Activated T-helper 17 cell treated with anti-CD3 and anti-CD28 coated beads, Interleukin-2, amount 50 U/mL, for 72 hours (primary cell): ENCODE measurements at places on chromosomes 2 and 18.

DNA sequence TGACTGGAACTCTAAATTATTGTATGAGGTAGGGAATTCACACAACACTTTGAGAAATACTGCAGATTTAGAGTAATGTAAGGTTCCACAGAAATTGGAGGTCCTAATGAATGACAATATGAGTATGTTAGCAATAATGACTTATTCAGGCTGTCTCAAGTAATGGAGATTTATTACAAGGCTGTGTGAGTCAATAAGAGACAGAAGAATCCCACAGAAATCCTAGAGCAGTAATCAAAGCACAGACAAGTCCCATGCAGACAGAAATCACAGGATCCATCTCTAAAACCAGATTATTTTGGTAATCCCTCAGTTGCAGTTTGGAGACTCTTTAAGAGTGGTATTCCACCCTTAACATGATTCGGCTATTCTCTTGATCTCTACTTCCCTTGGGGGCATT, 83.6 kb downstream of the FAM161A start:
- ATAC-seq = no peak

- ATAC-seq = no peak
Measured at GRCh38 chr18:9062418-9062751, 40.1 kb upstream of the NDUFV2 start.

DNA sequence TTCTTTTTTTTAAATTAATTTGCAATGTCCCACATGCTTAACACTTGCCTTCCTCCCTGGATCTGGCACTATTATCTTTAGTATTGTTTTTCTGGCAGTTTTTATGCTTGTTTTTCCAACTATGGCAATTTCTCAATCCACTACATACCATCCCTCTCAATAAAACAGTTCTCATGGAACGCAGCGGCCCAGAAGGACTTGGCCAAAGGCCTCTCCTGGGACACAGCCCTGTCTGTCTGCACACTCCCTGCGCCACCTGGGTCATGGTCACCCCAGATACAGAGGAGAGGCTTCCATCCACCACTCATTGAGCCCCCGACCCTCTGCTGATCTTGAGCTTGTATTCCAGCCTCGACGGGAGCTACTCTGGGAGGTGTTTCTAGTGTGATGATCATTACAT, 91.2 kb downstream of the TWIST2 start:
- no peak for ATAC-seq

DNA sequence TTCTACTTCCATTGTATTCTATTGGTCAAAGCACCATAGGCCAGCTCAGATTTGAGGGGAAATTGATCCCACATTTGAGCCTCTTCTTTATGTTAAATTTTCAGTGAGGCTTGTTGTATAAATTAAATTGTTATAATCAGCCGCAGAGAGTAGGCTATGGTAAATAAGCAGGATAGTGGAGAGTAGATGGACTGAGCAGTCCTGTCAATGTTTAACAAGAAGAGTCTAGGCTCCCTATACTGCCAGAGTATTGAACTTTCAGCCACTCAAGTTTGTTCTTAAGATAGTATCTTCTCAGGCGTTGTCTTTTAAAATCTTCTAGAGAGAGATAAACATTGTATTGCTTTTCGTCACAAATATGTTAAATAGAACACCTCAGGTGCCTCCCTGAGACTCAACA, 100.9 kb downstream of the PRKRA start:
- no peak for ATAC-seq

GRCh38 chr2:28390746-28391563, 1.7 kb upstream of the FOSL2 start:
- ATAC-seq = peak; percentile 18

DNA sequence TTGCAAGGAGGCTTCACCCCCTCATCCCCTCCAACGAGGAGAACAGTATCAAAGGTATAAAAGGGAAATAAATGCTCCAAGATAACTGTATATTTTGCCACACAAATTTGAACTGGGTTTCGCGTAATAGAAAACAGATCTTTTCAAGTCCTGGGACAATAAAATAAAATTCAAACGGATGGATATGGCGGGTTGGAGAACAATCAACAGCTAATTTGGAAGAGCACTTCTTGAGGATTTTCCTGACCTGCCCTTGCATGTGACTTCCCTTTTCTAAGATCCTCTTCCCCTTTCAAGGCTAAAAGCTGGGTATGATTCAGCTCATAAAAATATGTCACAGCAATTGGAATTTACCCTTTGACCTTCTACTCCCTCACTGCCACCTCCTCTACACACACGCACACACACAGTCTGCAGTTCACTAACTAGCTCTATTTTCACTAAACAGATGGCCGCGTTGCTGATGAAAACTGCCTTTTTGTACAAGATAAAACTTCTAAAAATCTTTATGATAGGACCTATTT, 386.9 kb downstream of the FIGN start:
- ATAC-seq = no peak

DNA sequence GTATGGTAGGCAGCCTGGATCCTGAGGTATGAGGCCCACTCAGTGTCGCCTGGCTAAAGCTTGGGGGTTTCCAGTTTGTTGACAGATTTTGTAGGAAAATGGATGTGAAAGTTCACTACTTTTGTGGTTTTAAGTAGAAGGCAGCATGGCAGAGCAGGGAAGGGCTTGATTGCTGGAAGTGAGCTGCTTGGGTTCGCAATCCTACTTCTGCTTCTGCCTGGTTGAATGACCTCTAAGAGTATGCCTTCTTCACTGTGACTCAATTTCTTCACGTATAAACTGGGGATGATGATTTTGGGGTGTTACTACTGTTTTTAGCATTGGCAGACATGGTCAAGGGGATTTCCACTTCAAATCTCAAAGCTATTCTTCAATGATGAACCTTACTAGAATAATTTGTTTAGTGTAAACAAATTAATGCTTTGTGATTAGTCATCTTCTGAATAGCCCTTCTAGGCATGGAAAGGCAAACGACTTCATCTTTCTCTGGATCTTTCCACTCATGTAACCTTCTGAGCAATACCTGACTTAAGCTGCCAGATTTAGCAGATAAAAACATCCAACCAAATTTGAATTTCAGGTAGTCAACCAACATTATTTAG, 13.2 kb downstream of the BMP10 start:
- peak; percentile 81 for ATAC-seq

GRCh38 chr2:163600801-163601200, 135.0 kb downstream of the FIGN start:
- no peak for ATAC-seq

GRCh38 chr2:192148620-192149321, 46.0 kb downstream of the TMEFF2 start:
- no peak for ATAC-seq

- ATAC-seq = no peak
Measured at GRCh38 chr2:152054593-152054992, 44.3 kb downstream of the CACNB4 start.

DNA sequence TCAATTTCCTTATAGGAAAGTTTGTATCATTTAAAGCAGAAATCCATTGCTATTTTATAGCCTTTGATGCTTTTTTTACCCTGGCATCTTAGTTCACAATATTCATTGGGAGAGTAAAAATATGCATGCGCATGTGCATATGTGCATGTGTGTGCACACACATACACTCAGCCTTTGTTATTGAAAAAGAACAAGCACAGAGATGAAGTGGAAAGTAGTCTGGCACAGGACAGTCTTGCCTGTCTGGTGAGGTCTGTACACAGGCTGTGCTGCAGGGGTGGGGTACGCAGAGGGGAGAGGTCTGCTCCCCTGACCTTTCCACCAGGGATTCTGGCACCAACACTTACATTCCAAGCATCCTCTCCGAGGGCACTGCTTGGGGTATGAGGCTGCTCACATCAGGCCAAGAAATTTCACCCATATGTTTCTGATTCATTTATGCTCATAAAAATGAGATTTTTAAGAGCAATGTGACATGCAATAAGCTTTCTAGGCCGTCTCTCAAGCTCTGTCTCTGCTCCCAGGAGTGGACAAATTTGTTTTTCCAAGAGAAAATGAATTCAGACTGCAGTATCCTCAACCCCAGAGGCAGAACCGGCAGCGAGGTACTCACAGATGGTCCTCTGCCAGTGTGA, 237.2 kb downstream of the INSIG2 start:
- no peak for ATAC-seq

DNA sequence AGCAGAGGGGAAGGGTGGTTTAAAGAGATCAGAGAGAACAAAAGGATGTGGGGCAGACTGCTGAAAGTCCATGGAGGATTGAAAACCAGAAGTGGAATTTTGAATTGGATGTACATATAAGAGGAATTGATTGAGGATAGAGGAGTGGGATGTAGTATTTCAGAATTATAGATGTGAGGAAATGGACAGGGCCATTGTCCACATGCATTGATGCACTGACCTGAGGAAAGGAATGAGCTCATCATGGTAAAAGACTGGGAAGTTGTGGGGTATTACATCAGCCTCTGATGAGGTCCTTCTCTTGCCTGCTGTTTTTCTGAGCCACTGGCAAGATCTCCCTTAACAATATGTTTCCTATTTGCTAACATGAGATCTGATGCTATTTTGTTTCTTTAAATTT, 365.7 kb upstream of the FANCL start:
- no peak for ATAC-seq

DNA sequence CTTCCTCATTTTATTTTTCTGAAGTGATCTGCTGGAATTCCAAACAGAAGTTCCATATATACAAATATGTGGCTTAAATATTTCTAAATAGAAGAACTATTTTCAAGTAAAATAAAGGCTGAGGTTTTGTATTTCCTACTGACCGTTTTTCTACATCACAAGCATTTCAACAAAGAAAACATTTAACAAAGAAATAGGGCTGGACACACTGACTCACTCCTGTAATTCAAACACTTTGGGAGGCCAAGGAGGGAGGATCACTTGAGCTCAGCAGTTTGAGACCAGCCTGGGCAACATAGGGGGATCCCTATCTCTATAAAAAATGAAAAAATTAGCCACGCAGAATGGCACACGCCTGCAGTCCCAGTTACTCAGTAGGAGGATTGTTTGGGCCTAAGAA, 44.6 kb downstream of the TANK start:
- no peak for ATAC-seq

GRCh38 chr2:63012541-63012940, 38.1 kb upstream of the OTX1 start:
- no peak for ATAC-seq

GRCh38 chr18:48619501-48619900, 80.7 kb downstream of the CTIF start:
- no peak for ATAC-seq

DNA sequence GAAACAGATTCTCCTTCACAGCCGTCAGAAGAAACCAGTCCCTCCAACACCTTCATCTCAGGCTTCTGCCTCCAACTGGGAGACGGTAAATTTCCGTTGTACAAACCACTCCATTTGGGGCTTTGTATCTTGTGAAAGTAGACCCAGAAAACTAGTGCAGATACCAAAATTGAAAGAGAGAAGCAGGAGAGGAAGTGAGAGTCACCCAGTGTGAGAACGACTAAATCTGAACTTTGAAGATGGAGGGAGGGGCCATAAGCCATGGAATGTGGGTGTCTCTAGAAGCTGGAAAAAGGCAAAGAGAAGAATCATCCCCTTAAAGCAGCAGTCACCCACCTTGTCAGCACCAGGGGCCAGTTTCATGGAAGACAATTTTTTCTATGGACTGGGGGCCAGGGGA, 88.3 kb upstream of the LRATD1 start:
- no peak for ATAC-seq

DNA sequence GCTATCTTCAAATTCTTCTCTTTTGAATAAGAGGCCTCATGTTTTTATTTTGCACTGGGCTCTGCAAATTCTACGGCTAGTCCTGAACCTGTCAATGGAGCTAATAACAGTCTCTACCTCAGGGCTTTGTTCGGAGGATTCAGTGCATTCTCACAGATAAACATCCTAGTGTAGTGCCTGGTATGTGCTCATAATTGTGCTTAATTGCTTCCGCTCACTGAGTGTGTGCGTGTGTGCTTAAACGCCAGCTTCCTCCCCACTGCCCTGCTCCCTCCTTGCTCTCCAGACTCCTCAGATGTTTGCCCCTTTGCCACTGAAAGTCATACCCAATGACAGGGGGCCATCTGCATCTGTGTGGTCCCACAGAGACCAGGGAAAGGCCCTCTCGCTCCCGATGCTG, 6.7 kb downstream of the GYPC start:
- ATAC-seq = peak; percentile 15

DNA sequence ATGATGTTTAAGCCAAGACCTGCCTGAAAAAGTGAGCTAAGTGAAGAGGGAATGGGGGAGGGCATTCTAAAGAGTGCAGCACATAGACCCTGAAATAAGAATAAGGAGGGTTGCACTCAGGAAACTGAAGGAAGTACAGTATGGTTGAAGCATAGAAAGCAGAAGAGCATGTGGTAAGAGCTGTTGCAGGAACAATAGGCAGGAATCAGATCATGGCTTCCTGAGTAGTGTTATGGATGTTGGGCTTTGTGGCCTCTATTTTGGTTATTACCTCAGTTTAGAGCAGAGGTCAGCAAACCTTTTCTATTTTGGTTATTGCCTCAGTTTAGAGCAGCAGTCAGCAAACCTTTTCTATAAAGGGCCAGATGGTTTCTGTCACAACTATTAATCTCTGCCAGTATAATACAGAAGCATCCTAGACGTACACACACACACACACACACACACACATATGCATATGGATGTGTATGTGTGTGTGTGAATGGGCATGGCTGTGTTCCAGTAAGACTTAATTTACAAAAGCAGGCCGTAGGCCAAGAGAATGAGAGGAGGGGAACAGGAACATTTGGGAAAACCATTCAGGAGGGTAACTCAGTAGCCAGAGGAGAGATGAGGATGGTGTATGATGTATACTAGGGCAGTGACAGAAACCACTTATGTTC, 91.1 kb upstream of the MYO3B start:
- ATAC-seq = no peak

DNA sequence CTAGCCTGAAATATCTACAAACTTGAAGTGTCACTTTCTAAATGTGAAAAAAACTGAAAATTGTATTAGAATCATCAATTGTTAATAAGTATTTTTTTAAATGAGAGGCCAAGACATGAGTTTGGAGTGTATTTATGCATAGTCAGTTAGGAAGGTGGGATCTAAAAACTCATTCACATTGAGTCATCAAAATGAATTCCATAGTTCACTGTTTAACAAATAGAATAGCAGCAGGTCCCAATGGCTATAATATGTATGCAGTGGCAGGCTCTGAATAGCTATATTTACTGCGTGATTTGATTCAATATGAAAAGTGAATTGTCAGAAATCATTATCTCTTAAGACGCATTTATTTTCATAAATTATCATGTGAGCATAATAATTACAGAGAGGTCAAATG, 256.1 kb downstream of the ZNF385B start:
- no peak for ATAC-seq

DNA sequence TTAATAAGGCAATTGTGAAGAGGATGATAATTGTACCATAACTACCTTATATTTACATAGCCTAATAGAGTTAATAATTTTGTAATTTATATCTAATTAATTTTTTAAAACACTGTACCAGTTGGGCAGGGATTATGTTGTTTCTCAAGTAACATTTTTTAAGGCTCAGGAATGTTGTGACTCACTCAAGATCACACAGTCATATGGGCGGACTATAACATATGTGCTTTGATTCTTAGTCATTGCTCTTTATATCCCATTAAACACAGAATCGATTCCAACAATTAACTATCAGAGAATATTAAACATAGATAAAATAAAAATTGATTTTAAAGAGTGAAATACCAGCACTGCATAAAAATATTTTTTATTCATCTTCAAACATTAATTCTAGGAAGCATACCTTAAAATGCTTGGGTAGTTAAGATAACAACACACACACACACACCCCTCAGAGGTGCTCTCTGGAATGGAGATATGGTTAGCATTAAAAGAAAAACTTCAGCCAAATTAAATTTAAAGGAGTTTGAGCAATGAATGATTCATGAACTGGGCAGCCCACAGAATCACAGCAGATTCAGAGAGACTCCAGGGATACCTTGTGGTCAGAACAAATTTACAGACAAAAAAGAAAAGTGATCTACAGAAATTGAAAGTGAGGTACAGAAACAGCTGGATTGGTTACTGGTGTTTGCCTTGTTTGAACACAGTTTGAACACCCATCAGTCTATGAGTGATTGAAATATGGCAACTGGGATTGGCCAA, 869.4 kb upstream of the ID2 start:
- peak; percentile 39 for ATAC-seq
